Esophagus muscularis mucosa (tissue), 4 donors: ENCODE measurements at places on chromosomes 4 and X. TPM values are rescaled to one million over a fixed set of nuclear protein-coding genes. Genes with fewer than 3 reads are reported as not detected.

Gene TMEM156
- total RNA-seq: 0.50 TPM

Gene TMEM271
- not detected for total RNA-seq

Gene GAK
- total RNA-seq: 71.6 TPM

Gene F11
- not detected for total RNA-seq

Gene CSAG3
- total RNA-seq: not detected

Gene NPY5R
- total RNA-seq: not detected

DNA sequence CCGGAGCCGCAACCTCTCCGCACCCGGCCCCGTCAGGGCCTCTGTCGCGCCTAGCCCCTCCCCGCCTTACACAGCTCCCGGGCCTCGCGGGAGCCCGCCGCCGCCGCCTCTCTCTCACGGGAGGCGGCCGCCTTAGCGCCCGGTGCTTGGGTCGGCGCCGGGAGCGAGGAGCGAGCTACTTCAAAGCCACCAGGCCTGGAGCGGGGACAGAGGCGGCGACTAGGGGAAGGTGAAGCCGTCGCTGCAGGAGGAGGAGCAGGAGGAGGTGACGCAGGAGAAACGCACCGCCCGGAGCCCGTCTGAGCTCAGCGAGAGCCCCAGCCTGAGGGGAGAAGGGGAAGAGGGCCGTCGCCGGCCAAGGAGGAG lies 250 bp downstream of the USP9X start:
- no peak for DNase-seq

DNA sequence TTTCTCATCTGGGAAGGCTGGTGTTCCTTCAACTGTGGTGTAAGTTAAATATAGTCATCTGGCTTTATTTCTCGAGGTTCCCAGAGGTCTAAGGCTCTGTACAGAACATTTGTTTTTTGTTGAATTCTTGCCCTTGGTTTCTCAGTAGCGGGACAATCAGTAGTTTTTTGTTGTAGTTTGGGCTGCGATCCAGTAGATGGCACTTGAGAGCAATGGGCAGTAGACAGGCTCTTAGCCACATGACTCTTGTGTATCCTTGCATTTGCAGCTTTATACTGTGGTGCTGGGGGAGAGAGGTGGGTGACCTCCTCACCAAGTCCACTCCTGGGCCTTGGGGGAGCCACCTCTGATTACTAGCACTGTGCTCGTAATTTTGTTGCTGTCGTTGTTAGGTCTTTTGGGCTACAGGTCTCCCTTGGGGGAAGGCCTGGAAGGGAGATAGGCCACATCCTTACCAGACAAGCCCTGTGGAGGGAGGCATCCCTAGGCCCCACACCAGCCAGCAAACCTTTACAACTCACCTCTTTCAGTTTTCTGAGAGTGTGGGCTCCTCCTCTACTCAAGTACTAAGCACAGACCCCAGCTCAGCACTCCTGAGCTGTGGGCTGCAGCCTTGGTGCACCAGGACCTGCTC lies 8.1 kb downstream of the ETDB start:
- DNase-seq: no peak

DNA sequence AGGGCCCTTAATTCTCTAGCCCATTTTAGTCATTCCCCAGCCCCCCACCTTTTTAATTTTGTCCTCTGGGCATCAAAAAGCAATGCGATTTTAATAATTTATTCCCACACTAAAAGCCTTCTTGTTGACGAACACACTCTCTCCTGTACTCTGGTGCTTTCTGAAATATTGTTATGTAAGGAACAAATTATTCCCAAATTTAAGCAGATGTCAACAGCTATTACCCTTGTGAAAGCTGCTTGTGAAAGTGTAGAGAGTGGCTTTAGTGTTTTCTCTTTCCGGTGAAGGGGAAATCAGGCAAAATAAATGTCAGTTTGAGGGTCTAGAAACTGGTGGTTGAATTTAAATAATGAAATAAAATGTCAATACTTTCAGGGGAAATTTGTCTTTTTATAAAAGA lies 221.2 kb upstream of the CNKSR2 start:
- no peak for DNase-seq

DNA sequence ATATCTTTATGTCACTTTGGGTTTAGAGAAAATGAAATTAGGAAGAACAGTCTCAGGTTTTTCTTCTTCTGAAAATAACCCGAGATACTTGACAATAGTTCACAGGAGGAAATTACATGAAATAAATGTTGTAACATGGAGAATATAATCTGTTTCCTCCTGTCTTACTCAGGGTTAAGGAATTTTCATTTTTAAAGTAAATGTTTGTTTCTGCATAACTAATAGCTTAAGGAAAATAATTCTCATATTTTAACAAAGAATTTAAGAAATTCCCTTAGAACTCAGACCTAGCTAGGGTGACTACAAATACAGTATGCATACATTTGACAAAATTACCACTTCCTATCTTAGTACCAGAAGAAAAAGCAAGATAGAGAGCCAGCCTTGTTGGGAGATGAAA lies 17.2 kb upstream of the SPRY1 start:
- DNase-seq: no peak

GRCh38 chrX:10972706-10973105 lies 138.4 kb upstream of the HCCS start:
- no peak for DNase-seq

DNA sequence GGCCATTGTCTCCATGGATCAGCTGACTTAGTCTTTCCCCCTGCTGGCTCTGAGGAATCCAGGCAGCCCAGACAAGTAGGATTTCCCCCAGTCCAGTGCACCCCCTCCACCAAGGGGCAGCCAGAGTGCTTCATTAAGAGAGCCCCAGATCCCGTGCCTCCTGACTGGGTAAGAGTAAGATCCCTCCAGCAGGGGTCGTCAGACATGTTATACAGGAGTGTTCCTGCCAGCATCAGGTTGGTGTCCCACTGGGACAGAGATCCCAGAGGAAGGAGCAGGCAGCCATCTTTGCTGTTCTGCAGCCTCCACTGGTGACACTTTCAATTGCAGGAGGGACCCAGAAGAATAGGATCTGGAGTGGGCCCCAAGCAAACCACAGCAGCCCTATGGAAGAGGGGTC lies 29.0 kb upstream of the INPP4B start:
- DNase-seq: no peak

DNA sequence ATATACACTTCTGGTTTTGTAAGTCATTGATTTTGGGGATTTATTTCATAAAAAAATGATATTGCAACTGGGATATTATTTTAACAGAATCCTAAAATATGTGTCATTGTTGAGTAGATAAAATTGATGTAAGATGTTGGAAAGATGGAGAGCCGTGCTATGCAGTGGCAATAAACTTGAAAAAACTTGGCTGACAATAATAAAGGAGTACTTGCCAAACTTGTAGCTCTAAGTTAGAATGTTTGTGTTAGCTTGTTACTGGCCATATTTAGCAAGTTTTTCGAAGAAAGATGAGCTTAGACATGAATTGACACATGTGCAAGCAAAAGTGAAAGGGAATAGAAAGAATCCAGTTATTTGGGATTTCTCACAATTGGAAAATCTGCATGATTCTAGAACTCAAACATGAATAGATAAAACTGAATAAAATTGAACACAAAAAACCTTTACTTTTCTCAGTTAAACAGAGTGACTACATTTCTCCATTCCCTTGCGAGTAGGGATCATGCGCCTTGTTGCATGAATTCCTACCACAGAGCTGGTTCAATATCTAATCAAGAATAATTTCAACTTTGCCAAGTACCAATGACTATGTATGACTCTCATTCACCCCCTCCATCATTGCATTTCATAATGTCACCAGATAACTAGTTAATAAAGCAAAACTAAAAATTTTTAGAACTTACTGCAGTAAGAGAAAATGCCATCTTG lies 327.8 kb downstream of the CAMK2D start:
- DNase-seq: no peak

DNA sequence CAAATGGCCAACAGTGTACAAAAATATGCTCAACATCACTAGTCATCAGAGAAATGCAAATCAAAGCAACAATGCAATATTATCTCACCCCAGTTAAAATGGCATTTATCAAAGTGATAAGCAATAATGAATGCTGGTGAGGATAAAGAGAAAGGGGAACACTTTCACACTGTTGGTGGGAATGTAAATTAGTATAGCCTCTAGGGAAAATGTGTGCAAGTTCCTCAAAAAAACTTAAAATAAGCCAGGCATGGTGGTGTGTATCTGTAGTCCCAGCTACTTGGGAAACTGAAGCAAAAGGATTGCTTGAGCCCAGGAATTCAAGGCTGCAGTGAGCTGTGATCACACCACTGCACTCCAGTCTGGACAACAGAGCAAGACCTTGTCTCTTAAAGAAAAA lies 572.1 kb downstream of the NLGN4X start:
- no peak for DNase-seq
